ENCODE measurements at places on chromosomes 6 and 20. TPM values are rescaled to one million over a fixed set of nuclear protein-coding genes. Genes with fewer than 3 reads are reported as not detected.

Gene SULF2
- 1.5 TPM for total RNA-seq

Gene CCDC167
- 58.5 TPM for total RNA-seq

Gene SNAP25
- not detected for total RNA-seq

Gene HLA-DOA
- total RNA-seq: 4.0 TPM

Gene GSTA2
- total RNA-seq: not detected

Gene XKR7
- total RNA-seq: 0.05 TPM

Gene RIPPLY2
- not detected for total RNA-seq

Gene NANP
- 7.0 TPM for total RNA-seq

Gene MUC21
- not detected for total RNA-seq

Gene SALL4
- total RNA-seq: 0.17 TPM

Gene SNAP91
- not detected for total RNA-seq

Gene C20orf141
- total RNA-seq: not detected

Gene RBPJL
- total RNA-seq: not detected

Gene TMC2
- not detected for total RNA-seq

Gene CLVS2
- not detected for total RNA-seq

Gene AAR2
- total RNA-seq: 25.9 TPM

Gene ZNF341
- 6.0 TPM for total RNA-seq

All from naive thymus-derived CD4-positive, alpha-beta T cell (primary cell).